Activated CD4-positive, alpha-beta T cell treated with anti-CD3 and anti-CD28 coated beads, Interleukin-2, amount 50 U/mL, for 4 hours (primary cell): ENCODE measurements at places on chromosomes 1 and 21.

DNA sequence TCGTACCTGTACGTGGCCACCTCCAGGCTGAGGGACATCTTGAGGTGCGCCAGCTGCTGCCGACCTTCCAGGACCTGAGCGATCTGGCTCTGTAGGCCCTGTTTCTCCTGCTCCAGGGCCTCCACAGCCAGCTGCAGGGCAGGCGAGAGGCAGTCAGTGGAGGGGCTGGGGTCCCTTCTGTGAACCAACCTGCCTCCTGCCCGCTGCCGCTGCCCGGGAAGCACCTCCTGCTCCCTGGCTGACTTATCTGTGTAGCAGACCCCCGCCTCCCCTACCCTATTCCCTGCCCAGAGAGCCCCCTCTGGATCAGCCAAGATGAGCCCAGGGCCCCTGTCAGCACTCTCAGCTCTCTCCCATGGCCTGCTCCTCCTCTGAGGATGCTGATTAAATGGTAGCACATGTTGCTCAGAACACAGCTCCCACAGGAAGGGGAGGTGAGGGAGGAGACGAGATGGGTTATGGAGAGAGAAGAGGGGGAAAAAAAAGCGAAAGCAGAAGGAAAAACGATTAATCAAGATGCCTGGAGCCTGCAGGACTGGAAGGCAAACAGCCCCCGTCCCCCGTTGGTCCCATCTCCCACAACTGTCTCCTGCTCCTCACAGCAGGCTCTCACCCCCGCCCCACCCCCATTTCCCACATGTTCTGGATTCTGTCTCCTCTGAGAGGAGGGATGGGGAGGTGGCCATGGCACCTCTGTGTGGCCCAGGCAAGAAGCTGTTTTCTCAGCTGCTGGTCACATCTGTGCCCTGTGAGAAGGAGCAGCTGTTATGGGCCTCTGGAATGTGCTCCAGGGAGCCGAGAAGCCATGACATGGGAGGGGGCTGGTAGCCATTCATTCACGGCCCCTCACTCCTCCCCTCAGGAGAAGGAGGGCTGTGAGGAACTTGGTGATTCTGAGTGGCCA, 1.7 kb downstream of the NES start:
- DNase-seq, result no peak

DNA sequence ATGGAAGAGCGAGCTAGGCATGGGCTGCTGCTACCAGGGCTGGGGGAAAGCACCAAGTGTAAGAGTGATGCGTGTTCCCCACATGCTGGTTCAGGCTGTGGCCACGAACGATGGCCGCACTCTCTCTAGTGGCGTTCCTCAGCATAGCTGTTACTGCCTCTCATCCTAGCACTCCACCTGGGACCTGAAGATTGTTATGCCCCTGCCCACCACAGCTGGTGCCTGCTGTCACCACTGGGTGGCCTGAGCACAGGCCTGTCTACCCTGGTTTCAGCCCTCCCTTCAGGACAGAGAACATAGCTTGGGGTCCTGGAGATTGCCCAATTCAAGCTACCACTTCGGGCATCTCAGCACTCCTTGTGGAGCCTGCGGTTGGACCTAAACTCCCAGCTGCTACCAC, 80.1 kb upstream of the PDC start:
- DNase-seq, result no peak

DNA sequence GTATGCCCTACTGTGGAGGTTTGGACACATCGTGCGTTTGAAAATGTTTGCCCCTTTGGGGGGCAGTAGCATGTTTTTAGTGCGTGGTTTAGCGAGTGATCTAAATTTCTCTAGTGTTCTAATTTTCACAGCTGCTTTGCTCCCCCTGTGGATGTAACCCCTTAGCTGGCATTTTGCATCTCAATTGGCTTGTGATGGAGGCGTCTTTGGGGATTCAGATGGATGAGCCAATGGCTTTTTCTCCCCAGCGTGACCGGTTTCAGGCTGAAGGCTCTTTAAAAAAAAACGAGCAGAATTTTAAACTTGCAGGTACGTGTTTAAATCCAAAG, 836 bp downstream of the CDC7 start:
- DNase-seq, result no peak

DNA sequence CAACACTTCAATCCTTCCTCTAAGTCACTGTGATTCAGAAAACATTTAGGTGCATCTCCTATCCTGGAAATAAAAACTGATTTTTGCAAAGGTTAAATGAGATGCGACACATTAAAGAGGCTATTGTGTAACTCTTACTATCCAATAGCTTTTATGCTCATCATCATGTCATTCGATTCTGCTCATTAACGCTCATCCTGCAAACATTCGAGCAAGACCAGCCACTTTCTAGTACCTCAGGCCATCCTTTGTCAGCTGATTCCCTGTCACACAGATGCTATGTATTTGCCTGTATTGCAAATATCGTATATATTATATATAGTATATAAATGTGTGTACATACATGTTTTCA, 131.6 kb downstream of the TLR5 start:
- no peak for DNase-seq

- no peak for DNase-seq
These were observed 104.3 kb downstream of the HHIPL2 start for GRCh38 chr1:222443566-222443965.

GRCh38 chr21:42349420-42350317, 1.1 kb downstream of the TFF2 start:
- DNase-seq, result no peak

DNA sequence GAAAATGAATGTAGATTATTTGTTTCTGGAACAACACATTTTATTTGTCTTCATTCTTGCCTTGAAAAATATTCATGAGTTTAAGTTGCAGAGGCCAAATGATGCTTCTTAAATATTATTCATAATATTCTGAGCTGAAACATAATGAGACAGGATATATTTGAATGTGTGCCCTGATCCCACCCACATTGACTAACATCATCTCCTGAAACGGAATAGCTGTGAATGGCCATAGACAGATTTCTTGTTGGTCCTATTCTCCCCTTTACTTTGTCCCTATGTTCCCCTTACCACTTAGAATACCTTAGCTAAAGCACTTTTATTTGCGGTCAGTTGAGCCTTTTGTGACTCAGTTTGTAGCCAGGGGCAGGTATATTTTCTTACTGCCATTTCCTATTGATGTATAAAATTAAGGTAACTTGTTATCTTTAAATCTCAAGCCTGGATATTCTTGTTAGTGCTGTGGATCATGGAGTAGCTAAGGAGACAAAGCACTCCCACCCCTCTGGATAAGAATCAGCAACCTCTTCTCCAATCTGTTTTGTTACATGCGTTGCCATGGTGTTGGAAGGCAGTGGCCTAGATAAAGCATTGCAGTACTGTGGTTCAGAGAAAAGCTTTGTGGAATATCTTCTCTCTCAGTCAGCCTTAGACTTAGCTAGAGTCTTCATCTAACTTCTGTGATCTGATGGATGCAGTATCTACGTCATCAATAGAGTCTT, 478.5 kb upstream of the DEPDC1 start:
- DNase-seq, result no peak

DNA sequence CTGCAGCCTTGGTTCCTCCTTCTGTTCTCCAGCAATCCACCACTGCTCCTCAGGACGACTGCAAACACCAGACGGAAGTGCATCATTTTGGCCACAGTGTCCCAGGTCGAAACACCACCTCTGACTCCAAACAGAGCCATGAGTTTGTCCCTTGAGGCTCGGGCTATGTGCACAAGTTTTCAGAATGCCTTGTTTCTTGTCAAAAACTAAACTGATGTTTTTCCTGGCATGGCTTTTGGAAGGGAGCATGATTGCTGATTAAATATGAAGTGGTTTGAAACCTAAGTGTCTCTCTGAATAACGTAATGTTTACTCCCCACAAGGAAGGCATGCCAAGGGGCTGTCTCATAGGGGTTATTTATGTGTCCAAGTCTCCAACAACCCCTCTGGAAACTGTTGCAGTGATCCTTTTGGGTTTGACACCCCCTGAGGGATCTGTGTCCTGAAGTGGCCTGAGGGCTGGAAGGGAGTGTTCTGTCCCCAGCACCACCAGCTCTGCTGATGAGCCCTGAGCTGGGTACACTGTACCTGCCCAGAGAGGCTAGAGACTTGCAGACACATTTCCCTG, 132.7 kb downstream of the PLPP3 start:
- no peak for DNase-seq

DNA sequence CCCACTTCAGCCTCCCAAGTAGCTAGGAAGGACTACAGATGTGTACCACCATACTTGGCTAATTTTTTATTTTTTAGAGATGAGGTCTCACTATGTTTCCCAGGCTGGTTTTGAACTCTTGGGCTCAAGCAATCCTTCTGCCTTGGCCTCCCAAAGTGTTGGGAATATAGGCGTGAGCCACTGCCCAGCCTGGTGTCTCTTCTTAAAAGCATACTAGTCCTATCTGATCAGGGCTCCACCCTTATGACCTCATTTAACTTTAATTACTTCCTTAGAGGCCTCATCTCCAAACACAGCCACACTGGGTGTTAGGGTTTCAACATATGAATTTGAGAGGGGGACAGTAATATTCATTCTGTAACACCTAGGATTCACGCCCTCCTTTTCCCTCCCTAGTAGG, 130.9 kb downstream of the GLIS1 start:
- no peak for DNase-seq

DNA sequence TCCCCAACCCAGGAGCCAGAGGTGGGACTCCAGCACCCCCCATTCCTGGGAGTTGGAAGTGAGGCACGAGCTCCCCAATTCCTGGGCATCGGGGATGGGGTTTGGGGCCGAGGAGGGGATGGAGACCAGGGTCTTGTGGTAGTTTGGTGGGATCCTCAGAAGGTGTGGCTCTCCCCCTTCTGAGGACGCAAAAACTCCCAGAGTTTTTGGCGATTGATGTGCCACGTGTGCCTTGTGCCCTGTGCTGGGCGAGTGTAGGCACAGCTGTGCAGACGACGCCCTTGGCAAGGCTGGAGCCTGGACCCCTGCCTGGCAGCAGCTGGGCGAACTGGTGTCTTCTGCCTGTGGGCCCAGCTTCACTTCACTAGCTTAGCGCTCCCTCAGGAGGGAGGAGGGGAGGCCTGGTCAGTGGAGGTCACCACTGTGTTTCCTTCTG, 2.6 kb downstream of the GUK1 start:
- no peak for DNase-seq

DNA sequence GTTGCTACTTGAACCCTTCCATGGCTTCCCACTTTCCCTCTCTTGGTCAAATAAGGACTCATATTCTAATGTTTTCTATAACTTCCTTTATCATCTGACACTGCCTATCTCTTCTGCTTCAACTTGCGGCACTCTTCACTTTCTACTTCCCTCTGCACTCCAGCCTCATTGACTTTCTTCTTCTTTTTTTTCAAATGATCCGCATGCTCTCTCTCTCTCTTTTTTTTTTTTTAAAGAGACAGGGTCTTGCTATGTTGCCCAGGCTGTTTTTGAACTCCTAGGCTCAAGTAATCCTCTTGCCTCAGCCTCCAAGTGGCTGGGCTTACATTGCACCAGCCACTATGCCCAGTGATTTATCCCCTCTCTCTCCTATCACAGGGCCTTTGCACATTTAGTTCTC, 7.3 kb upstream of the IL10 start:
- DNase-seq, result no peak

- no peak for DNase-seq
These were observed 262.4 kb downstream of the ST6GALNAC3 start for GRCh38 chr1:76336931-76337371.

DNA sequence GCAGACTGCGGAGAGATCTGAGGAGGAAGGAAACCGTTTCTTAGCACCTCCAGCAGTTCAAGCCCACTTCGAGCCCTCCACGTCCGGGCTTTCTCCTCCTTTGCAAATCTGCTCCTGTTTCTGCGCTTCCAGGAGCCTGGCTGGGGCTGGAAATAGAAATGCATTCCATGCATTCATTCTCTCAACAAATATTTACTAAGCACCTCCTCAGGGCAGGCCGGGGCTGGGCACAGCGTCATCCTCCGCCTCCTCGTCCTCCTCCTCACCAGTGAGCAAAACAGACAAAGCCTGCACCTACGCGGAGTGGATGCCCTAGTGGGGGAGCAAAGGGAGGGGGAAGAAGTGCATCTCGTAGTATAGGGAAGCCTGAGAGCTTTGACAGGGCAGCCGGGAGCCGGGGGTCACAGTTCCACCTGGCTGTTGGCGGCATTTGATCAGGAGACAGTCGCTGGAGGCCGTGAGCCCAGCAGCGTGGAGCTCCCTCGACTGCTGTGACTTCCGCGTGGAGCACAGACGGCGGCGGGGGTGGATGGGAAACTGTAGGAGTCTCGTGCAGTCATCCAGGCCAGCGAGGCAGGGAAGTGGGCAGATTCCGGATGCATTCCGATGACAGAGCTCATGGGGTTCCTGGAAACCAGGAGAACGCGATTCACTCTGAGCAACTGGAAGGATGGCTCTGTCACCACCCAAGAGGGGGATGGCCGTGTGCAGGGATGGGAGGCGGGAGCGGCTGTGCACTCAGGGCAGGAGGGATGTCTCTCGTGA, 93.5 kb downstream of the SIK1 start:
- no peak for DNase-seq

DNA sequence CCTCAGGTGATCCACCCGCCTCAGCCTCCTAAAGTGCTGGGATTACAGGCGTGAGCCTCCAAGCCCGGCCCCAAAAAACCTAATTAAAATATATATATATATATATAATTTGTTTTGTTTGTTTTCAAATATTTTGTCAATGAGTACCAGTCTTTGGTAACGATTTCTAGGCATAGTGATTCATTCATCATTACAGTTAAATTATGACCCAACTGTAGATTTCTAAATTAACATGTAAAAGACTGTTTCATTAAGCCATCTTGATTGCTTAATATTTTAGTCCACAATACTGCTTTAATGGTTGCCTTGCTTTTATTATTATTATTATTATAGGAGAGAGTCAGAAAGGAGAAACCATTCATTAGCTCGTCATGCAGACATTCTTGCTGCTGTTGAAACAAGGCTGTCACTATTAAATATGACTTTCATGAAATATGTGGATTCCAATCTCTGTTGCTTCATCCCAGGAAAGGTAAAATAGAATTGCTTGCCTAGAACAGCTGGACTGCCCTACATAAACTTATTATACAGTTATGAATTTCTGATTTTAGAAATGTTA, 19.9 kb downstream of the FBXO28 start:
- no peak for DNase-seq

DNA sequence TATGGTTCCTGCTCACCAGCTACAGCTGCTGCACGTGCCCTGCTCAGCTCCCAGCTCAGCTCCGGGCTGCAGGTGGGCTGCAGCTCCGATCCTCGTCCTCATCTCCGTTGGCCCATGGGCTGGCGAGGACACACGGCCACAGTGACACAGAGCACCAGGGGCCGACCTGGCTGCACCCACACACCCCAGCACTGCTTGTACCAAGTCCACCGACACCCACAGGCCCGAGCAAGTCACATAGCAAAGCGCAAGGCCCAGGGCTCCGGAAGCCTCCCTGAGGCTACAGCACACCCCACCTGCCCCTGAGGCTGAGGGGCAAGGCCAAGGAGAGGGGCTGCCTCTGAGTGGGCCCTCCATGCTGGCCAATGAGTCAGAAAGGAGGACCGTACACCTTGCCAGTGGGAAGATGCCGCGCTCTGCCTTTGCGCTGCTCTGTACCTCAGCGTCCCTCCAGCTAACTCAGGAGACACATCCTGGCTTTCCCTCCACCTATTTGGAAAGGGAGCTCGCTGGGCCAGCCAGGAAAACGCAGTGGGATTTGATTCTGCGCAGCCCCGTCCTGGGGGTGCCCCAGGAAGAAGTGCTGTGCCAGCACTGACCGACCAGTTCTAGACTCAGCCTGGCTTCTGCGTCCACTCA, 124.8 kb downstream of the SIK1 start:
- no peak for DNase-seq

- no peak for DNase-seq
These were observed 17.0 kb upstream of the RUNX3 start for GRCh38 chr1:24946861-24947658.
